HFFc6 (cell line): ENCODE measurements at places on chromosomes 13 and 19. TPM values are rescaled to one million over a fixed set of nuclear protein-coding genes. Genes with fewer than 3 reads are reported as not detected.

- H3K4me1 ChIP-seq = peaks cover 41% of the 10 kb centered on the region
- H3K27ac ChIP-seq = no peak overlapping the region
- no peak for DNase-seq
- no peak overlapping the region for H3K4me3 ChIP-seq
Measured at GRCh38 chr13:44908266-44908665, 81.0 kb downstream of the NUFIP1 start.

DNA sequence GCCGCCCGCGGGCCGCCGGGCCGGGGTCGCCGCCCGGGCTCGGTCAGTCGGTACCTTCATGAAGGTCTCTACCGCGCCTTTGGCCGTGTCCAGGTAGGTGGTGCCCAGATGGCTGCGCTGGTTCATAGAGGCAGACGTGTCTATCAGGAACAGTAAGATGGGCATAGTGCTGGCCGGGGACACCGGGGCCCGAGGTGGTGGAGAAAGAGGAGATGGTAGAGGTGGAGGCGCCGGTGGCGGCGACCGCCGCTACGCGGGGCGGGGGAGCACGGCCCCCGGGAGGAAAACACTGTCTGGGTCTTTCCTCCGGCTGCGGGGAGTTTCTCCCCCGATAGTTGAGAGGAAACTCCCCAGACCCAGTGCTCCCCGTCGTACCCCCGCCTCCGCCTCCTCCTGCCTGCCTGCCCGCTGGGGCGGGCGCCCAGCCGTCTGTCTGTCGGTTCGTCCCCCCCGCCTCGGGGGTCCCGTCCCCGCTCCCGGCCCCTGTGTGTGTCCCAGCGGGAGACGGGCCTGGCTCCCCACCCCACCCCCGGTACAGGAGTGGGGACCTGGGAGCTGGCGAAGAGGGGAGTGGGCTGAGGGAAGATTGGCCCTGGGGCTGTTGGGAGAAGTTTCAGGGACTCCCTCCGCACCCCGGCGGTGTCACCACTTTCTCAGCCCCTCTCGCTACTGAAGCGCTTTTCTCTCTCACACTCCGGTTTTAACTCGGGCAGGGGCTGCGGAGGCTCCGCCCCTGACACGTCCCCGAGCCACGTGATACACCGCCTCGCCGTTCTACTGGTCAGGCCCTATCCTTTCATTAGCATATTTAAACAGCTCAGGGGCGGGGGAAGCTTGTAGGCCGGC lies at the start of gene INTS6:
Gene INTS6, minus strand, starts transcription at position 676 of the 846 bp plus-strand sequence. Its CDS starts 511 bp downstream, at position 165.
- peak within 1 kb of the TSS; percentile 94 for H3K4me3 ChIP-seq
- peaks cover 42% of the 10 kb centered on the region for H3K4me1 ChIP-seq
- peaks cover 1% of the 10 kb centered on the region; the same call in 1 of the 2 replicates for H3K27me3 ChIP-seq
- DNase-seq = peak; percentile 100
- peaks cover 36% of the 10 kb centered on the region for H3K36me3 ChIP-seq

GRCh38 chr19:15672580-15673175 lies at the start of gene CYP4F12:
Gene CYP4F12 (plus strand): TSS chr19:15673087. CDS start chr19:15673530, 443 bp downstream.
- DNase-seq = peak; percentile 4
- H3K36me3 ChIP-seq = peaks cover 3% of the 10 kb centered on the region; the same call in 1 of the 2 replicates
- H3K4me1 ChIP-seq = no peaks in the 10 kb centered on the region

DNA sequence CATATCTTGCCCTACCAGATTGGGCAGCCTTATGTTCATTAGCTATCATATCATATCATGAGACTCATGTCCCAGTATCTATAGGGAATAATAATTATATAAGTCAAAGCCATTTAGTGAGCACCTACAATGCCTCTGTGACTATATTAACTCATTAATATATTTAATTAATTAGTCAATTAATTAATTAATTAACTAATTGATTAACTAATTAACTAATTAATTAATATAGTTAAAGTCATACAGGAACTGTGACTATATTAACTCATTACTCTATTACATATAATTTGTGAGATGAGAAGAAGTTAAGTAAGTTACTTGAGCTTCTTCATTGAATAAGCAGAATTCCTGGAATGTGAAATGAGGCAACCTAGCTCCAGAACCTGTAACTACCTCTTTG lies 588.3 kb upstream of the SLITRK1 start:
- H3K27ac ChIP-seq = no peak overlapping the region
- H3K4me1 ChIP-seq = peaks cover 29% of the 10 kb centered on the region
- DNase-seq = no peak
- no peaks in the 10 kb centered on the region for H3K27me3 ChIP-seq
- H3K36me3 ChIP-seq = peaks cover 24% of the 10 kb centered on the region
- no peak overlapping the region for H3K4me3 ChIP-seq

DNA sequence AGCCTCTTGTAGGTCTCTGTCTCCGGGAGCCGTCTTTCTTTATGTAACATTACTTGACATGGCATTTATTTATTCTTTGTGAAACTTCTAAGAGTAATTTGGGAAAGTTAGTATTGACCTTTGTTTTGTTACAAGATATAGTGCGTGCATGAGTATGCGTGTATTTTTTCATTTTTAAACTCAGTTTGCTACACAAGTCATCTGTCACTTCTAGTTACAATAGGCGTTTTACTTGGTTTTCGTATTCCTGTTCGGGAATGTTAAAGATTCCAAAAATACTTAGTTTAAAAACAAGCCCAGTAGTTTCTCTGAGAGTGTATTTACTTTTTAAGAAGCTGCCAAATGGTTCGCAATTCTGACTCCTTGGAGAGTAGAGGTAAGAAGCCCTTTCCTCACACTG lies 3.2 kb downstream of the PDS5B start:
- H3K27ac ChIP-seq = peak overlapping the region; percentile 91
- no peaks in the 10 kb centered on the region for H3K36me3 ChIP-seq
- peaks cover 50% of the 10 kb centered on the region for H3K4me1 ChIP-seq
- peak overlapping the region; percentile 95 for H3K4me3 ChIP-seq
- peaks cover 5% of the 10 kb centered on the region for H3K27me3 ChIP-seq
- DNase-seq = no peak

GRCh38 chr13:20911037-20911436 lies 8.5 kb upstream of the XPO4 start:
- H3K27me3 ChIP-seq = peaks cover 18% of the 10 kb centered on the region
- H3K4me1 ChIP-seq = no peaks in the 10 kb centered on the region
- no peak overlapping the region for H3K4me3 ChIP-seq
- H3K27ac ChIP-seq = no peak overlapping the region
- DNase-seq = no peak

DNA sequence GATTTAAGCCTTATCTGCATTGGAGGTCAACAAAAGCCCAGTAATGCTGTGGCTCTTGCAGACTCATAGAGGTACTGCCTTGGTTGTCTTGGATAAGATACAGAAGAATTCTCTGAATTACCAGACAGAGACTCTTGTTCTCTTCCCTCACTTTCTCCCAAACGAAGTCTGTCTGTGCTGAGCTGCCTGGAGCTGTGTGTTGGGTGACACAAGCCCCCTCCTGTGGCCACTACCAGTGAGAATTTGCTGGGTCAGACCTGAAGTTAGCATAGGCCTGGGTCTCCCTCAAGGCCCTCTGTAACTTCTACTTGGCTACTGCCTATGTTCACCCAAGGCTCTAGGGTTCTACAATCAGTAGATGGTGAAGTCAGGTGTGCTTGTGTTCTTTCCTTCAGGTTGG lies 413.0 kb downstream of the PCDH20 start:
- no peaks in the 10 kb centered on the region; the same call in 1 of the 2 replicates for H3K36me3 ChIP-seq
- H3K4me3 ChIP-seq = no peak overlapping the region
- H3K27ac ChIP-seq = no peak overlapping the region
- H3K27me3 ChIP-seq = no peaks in the 10 kb centered on the region
- H3K4me1 ChIP-seq = no peaks in the 10 kb centered on the region

DNA sequence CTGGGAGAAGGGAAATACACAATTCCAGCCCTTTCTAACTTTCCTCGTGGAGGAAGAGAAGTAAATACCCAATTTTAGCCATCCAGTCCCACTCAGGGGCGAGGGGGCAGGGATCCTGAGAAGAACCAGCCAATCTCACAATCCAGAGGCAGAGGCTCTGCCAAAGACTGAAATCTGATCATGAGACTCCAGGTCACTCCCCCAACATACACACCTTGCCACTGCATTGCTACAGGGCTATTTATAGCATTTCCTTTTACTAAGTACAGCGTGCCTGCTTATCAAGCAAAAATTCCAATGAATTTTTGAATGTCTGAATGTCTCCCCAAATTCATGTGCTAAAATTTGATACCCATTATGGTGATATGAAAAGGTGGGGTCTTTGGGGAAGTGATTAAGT lies 1687.5 kb downstream of the EFNB2 start:
- no peaks in the 10 kb centered on the region; the same call in 1 of the 2 replicates for H3K27me3 ChIP-seq
- DNase-seq = no peak
- H3K4me1 ChIP-seq = no peaks in the 10 kb centered on the region
- H3K4me3 ChIP-seq = no peak overlapping the region

DNA sequence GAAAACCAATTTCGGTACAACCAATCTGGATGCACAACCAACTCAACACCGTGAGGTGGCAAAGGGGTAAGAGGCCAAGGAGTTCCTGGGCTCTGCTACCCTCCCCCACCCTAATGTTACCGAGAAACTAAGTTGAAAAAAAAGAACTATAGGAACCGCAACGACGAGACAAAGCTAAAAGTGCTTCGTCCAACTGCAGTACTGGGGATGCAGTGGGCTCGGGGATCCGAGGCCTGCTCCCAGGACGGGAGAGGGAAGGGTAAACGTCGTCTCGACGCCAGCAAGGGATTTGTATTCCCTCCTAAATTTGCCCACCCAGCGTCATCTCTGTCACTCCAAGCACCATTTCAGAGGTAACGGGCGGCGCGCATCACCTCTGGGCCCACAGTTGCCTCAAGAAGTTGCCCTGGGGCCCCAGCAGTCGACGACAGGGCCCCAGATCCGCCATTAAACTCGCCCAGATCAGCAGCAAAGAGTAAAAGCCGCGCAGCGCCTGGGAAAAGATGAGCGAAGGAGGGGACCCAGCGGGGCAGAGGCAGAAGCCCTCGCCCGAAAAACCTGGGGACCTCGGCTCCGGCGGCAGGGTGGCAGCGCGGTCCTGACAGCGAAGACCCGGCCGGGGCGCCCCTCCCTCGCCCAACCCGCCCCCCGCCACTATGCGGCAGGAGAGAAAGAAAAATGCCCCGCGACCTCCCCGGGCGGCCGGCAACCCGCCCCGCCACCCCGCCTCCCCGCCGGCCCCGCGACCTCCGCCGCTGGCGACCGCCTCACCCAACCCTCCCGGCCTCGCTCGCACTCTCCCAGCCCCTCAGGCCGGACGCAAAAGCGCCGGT lies 752 bp downstream of the ZMYM5 start:
- no peaks in the 10 kb centered on the region; the same call in none of the 2 replicates for H3K27me3 ChIP-seq
- peak overlapping the region; percentile 89 for H3K4me3 ChIP-seq
- H3K4me1 ChIP-seq = peaks cover 24% of the 10 kb centered on the region

- DNase-seq = no peak
- H3K4me3 ChIP-seq = no peak overlapping the region
- H3K36me3 ChIP-seq = no peaks in the 10 kb centered on the region
Measured at GRCh38 chr13:54241719-54242118, 1213.1 kb downstream of the OLFM4 start.

- DNase-seq = no peak
- H3K27me3 ChIP-seq = 0 out of 2 replicates have a peak, but pooled peaks cover 4% of the 10 kb centered on the region
- no peak overlapping the region for H3K27ac ChIP-seq
- H3K36me3 ChIP-seq = no peaks in the 10 kb centered on the region
- H3K4me1 ChIP-seq = no peaks in the 10 kb centered on the region
- no peak overlapping the region for H3K4me3 ChIP-seq
Measured at GRCh38 chr13:31929031-31929770, 102.4 kb upstream of the FRY start.

DNA sequence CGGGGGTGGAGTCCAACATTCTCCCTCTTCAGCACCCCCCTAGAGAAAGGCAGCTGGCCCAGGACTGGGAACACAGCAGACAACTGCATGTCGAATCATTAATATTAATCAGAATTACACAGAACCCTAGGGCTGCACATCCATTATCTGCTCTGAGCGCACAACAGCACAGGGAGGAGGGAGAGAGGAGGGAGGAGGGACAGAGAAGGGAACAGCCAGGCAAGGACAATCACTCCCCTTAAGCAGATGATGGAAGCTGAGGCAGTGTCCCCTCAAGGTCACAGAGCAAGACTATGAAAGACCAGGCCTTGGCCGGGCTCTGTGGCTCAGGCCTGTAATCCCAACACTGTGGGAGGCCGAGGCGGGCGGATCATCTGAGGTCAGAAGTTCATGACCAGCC lies 25.7 kb downstream of the TLE6 start:
- H3K4me3 ChIP-seq = no peak overlapping the region
- H3K27ac ChIP-seq = no peak overlapping the region
- peaks cover 22% of the 10 kb centered on the region for H3K27me3 ChIP-seq
- no peak for DNase-seq
- H3K36me3 ChIP-seq = no peaks in the 10 kb centered on the region

GRCh38 chr19:2491130-2491801 lies 15.3 kb downstream of the GADD45B start:
- H3K27me3 ChIP-seq = peaks cover 5% of the 10 kb centered on the region
- H3K36me3 ChIP-seq = no peaks in the 10 kb centered on the region
- H3K4me1 ChIP-seq = peaks cover 55% of the 10 kb centered on the region
- H3K27ac ChIP-seq = peak overlapping the region; percentile 85

GRCh38 chr19:33063356-33063752 lies 1.3 kb downstream of the RHPN2 start:
- DNase-seq = peak; percentile 11
- no peaks in the 10 kb centered on the region for H3K36me3 ChIP-seq
- H3K27ac ChIP-seq = no peak overlapping the region
- H3K4me1 ChIP-seq = peaks cover 5% of the 10 kb centered on the region; the same call in 1 of the 2 replicates
- no peaks in the 10 kb centered on the region for H3K27me3 ChIP-seq
- peak overlapping the region; percentile 79; the same call in 1 of the 2 replicates for H3K4me3 ChIP-seq

DNA sequence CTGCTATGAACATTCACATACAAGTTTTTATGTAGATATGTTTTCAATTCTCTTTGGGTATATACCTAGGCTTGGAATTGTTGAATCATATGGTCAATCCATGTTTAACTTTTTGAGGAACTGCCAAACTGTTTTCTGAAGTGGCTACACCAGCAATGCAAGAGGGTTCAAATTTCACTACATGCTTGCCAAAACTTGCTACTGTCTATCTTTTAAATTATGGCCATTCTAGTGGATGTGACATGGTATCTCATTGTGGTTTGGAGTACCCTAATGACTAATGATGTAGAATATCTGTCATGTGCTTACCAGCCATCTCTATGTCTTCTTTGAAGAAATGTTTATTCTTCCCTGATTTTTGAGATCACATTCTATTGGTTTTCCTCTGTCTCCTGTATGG lies 860.3 kb downstream of the DIAPH3 start:
- no peak for DNase-seq
- peaks cover 4% of the 10 kb centered on the region; the same call in 1 of the 2 replicates for H3K27me3 ChIP-seq
- H3K4me3 ChIP-seq = no peak overlapping the region
- H3K4me1 ChIP-seq = no peaks in the 10 kb centered on the region

- peaks cover 15% of the 10 kb centered on the region; the same call in 1 of the 2 replicates for H3K27me3 ChIP-seq
- H3K36me3 ChIP-seq = peaks cover 4% of the 10 kb centered on the region; the same call in 1 of the 2 replicates
- peak overlapping the region; percentile 60; the same call in 1 of the 2 replicates for H3K27ac ChIP-seq
- H3K4me1 ChIP-seq = peaks cover 29% of the 10 kb centered on the region
- peak; percentile 16 for DNase-seq
Measured at GRCh38 chr19:8575467-8575997, 1.7 kb downstream of the MYO1F start.

- DNase-seq = no peak
- H3K4me1 ChIP-seq = peaks cover 23% of the 10 kb centered on the region
- no peaks in the 10 kb centered on the region; the same call in 1 of the 2 replicates for H3K36me3 ChIP-seq
Measured at GRCh38 chr13:95485518-95486144, 66.9 kb upstream of the CLDN10 start.

The RXFP2 gene
- total RNA-seq = not detected in 3 replicates

The MAST1 gene
- 0.11 to 0.34 TPM (median 0.13 TPM) in 3 replicates for total RNA-seq

The NLRP11 gene
- 0.05 TPM in 1 of 3 replicates, not detected in the others for total RNA-seq

The COX7A1 gene
- 78.3 to 133 TPM (median 113 TPM) in 3 replicates for total RNA-seq

The CYP2A6 gene
- not detected in 3 replicates for total RNA-seq

The CLEC4G gene
- not detected in 3 replicates for total RNA-seq

The PLK5 gene
- total RNA-seq = 0.26 and 0.55 TPM in 2 replicates

The ARRDC5 gene
- not detected in 3 replicates for total RNA-seq

The NALCN gene
- total RNA-seq = 3.5 to 5.5 TPM (median 5.3 TPM) in 3 replicates

The WTIP gene
- total RNA-seq = 29.4 to 37.8 TPM (median 29.6 TPM) in 3 replicates

The SBK3 gene
- not detected in 3 replicates for total RNA-seq

The MUC16 gene
- total RNA-seq = not detected in 2 replicates

The WDFY2 gene
- total RNA-seq = 11.3 to 14.9 TPM (median 14.5 TPM) in 3 replicates

The ZNF493 gene
- total RNA-seq = 3.9 to 5.1 TPM (median 4.1 TPM) in 3 replicates

The WDR87 gene
- not detected in 3 replicates for total RNA-seq

The KIR3DL1 gene
- not detected in 3 replicates for total RNA-seq
